ENCODE measurements at places on chromosomes 2 and 18.

DNA sequence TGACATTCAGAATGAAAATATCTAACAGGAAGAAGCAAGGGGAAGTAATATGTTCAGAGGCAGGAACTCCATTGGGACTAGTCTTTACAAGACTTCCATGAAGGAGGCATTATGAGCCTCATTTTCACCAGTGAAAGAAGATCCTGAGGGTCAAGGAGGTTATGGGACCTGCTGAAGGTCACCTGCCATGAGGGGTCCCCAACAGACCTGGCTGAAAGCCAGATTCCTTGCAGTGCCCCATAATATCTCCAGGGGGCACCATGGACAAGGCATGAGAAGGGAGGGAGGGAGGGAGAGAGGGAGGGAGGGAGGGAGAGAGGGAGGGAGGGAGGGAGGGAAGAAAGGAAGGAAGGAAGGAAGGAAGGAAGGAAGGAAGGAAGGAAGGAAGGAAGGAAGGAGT is 27.9 kb downstream of the XDH start:
- no peak for DNase-seq

DNA sequence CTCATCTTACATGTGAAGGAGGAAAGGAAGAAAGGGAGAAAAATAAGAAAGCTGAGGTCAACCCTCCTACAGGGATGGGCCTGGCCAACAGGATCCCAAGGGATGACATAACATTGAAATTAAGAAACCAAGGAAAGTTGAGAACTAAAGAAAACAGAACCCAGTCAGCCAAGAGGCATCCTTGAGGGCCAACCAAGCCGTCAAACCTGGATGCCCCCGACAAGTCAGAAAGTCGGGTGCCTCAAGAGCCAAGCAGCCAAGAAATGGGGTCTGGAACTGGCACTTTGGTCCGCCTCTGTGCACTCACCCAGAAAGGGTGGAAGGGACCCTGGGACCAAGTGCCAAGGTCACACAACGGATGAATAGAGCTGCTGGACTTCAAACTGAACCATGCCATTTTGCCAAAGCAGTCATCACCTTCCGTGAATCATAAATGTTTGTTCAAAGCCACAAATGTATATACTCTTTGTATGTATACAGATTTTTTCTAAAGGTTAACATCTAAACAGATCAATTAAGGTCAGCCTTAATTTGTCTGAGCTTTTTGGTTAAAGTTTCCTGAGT is 27.0 kb upstream of the PTPN4 start:
- no peak for DNase-seq

DNA sequence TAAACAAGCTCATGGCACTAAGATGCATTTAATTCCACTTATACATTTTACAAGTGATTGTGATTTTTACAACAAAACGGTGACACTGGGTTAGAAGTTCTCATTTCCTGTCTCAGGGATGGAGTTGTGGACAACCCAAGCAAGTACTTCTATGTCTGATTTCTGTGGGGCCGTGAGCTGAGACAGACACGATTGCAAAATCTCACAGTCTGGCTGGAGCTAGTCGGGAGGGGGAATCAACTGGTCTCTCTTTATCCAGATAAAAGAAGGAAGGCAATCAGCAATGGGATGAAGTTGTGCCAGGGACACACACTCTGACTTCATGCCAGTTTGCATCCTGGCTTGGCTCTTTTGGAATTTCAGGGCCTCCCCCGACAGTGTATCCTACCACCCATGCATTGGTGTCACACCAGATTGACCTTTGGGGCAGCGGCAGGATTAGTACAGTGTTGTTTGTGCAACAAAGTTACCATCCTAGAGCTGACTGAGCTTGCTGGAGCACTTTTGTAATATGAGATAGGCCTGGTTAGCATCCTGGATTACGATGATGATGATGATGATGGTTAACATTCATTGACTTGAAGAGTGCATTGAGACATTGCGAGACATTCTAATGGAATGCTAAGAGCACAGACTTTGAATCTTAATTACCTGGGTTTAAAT is 98.8 kb downstream of the CTAGE1 start:
- no peak for DNase-seq

- no peak for DNase-seq
Measured at GRCh38 chr18:79223431-79223830, 154.2 kb downstream of the ATP9B start.

DNA sequence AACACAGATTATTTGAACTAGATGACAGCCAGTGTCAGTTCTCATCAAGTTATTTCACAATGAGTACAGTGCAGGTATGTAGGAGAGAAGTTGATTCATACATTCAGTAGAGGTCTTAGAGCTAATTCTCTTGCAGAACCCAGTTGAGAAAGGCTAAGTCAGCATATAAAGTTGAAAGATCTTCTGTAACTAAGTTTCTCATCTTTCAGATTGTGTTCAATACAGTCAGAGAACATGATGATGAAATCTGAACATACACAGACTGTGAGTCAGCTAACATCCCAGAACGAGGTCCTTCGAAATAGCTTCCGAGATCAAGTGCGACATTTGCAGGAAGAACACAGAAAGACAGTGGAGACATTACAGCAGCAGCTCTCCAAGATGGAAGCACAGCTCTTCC is 41.9 kb upstream of the LIMS1 start:
- no peak for DNase-seq

- DNase-seq: no peak
Measured at GRCh38 chr18:44798433-44799048, 117.9 kb downstream of the SETBP1 start.

DNA sequence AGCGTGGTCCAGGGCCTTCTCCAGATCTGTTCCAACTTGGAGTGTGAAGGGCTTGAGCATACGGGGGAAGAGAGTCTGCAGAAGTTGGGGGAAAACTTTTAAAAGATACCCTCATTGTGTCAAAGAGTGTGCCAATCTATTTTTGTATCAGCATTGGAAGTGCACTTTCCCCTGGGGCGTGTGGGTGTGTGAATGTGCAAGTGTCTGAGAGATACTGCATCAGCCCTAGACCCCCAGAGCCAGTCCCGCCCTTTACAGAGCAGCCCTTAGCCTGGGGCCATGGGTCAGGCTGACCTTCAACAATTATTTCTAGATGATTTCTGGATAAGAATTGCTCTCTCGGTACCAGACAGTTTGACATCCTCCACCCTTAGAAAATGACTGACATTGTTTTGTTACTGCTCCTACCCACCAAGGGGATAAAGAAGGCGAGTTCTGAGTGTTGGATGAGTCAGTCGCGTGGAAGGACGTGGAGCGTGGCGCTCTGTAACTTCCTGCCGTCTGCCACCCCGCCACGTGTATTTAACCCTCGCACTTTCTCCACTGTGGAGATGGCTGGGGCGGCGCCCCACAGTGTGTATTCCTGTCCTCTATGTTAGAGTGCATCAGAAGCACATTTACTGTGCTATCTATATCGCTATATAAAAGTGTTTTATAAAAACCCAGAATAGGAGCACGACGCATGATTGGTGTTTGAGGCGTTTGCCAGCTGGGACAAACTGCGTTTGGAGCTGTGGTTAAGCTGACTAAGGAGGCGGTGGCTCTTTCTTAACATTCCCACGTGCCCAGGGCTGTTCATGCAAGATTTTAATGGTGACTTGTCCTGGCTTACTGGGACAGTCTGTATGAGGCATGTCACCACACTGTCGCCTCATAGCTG is 122.6 kb downstream of the CABLES1 start:
- DNase-seq: no peak

- no peak for DNase-seq
Measured at GRCh38 chr2:190050001-190050400, 12.5 kb downstream of the MSTN start.

DNA sequence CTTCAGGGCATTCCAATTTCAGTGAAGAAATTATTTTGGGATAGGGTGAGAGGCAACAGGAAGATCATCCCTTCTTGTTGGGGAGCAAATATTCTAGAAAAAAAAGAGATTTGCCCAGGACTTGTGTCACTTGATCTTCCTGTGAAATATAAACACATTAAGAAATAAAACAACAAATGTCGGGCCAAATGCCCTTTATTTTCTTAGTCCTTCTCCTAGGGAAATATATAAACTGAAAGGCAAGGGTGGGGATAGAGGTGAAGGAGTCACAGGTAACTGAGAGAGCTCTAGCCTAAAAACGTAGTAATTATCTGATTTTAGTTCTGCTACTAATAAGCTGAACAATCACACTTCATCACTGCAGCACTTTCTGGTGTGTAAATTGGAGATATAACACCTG is 104.6 kb upstream of the ACVR1C start:
- DNase-seq: no peak

DNA sequence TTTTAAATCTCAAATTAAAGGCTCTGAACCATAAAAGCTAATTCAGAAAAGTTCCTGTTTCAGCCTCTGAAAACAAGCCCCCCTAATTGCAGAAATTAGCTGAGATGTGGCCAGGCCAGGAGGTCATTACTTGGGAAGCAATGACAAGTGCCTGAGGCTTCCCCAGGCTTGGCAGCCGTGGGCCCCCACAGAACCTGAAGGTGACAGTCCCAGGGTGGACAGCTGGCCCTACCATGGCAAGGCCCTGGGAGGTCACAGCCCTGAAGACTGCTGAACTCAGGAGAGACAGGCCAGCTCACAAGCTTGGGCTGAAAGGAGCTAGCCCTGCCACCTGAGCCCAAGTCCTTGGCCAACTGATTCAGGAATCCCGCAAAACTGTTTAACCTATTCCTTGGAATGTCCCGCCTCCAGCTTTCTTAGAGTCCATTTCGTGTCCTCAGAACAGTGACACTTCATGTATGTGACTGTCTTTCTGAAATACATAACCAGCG is 54.3 kb upstream of the PKDCC start:
- no peak for DNase-seq

DNA sequence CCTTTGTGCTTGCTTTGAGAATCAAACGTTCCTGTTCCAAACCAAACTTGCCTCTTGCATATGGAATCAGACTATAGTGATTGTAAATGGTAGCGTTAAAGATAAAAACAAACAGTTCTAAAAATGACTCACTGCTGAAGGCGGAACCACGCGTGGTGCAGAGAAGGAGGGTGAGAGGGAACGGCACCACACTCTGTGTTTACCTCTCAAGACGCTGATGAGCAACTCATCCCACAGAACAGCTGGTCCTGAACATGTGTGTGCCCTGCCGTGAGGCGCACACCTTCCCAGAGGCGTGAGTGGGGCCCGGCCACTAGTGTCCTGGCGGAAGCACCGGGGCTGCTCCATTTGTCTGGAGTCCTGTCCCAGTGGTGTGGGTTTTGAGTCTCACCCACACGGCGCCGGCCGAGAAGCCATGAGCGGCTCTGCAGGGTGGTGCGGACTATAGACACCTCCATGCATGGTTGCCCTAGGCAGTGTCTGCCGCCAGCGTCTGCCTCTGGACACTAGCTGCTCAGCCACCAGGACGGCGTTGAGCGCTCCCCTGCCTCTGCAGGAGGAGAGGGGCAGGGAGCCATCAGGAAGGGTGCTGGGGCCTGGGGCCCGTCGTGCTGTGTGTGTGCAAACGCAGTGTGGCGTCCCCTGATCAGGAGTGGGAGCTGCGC is 52.1 kb downstream of the NFATC1 start:
- DNase-seq: no peak

- no peak for DNase-seq
Measured at GRCh38 chr2:183998041-183998796, 600.1 kb upstream of the ZNF804A start.

GRCh38 chr18:74500372-74500771 is 4.2 kb downstream of the CNDP2 start:
- DNase-seq: no peak

- no peak for DNase-seq
Measured at GRCh38 chr2:15795426-15795825, 144.9 kb upstream of the MYCN start.

DNA sequence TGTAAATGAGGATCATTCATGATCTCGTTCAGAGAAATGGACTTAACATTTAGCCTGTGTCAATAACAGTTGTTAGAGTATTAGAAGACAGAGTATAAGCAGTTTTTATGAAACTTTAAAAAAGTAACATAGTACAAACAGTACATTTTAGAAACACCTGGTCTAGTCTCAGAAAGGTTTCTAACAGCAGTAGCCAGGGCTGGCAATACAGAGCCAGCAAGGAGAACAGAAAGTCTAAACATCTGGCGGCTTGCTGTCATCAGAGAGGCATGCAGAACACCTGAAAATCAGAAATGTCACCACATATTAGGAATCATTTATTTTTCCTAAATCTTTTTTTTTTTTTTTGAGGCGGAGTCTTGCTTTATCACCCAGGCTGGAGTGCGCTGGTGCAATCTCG is 50.1 kb downstream of the RPL31 start:
- no peak for DNase-seq

- DNase-seq: no peak
Measured at GRCh38 chr2:27398962-27399361, 10.4 kb downstream of the PPM1G start.

DNA sequence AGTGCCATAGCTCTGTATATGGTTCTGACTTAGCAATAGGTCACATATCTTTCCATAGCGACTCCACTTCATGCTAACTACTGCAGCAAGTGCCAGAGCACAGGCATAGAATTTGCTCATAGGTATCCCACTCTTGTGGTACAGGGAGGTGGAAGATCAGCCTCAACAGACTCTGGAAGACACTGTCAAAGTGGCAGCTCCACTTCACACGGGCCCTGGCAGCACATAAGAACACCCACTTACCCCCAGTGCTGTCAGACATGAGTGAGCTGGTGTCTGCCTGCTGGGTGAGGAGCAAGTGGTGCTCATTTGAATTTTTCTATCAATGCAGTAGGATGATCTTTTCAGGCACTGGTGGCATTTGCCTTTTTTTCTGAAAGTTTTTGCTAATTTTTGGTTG is 48.6 kb downstream of the BCL2L11 start:
- DNase-seq: no peak

- no peak for DNase-seq
Measured at GRCh38 chr2:129935118-129935517, 44.3 kb upstream of the RAB6C start.

DNA sequence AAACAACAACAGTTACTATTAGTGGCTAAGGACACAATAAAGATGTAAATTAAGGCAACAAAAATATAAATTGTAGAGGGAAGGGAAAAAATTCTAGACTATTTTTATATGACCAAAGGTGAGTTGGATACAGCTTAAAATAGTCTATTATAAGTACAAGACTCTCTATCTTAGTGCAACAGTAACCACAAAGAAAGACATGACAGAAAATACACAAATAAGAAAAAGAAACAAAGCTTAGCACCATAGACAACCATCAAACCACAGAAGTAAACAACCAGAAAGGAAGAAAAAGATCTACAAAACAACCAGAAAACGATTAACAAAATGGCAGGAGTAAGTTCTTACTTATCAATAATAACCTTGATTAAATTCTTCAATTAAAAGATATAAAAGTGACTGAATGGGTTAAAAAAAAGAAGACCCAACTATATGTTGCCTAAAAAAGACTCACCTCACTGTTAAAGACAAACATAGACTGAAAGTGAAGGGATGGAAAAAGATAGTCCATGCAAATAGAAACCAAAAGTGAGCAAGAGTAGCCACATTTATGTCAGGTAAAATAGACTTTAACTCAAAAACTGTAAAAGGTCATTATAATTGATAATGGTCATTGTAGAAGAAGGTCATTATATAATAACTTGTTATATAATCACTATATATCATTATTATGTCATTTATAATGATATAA is 62.5 kb downstream of the USP40 start:
- DNase-seq: no peak

DNA sequence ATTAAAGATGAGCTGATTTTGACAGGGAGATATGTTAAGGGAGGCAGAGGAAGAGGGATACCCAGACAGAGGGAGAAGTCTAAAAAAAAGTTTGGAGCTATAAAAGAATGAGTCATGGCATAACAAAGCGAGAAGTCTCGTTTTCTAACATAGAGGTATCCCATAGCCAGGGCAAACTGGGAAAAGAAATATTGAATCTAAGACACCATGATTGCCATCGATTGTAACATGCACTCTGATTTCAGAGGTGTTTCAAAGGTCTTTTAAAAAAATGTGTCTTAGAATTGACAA is 110.7 kb downstream of the MDH1 start:
- DNase-seq: no peak

All from activated CD8-positive, alpha-beta memory T cell treated with anti-CD3 and anti-CD28 coated beads for 4 hours (primary cell).